Activated effector memory CD4-positive, alpha-beta T cell treated with anti-CD3 and anti-CD28 coated beads, Interleukin-2, amount 50 U/mL, for 16 hours (primary cell): ENCODE measurements at places on chromosomes 13 and 19.

DNA sequence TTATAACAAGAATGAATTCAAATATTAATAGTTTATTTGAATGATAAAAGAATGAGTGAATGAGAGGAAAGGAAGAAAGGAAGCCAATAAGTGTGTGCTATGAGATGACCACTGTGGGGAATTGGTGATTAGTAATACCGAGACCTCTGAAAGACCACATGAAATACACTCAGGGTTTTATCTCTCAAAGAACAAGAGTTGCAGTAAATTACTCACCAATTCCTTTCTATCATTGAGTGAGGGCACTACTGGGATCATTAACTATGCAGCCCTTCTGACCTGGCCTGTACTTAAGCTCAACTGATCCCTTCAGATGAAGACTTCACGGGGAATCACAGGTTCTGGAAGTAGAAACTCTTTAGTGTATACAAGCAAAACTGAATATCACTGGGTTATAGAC is 1636.1 kb downstream of the SLITRK5 start:
- no peak for DNase-seq

DNA sequence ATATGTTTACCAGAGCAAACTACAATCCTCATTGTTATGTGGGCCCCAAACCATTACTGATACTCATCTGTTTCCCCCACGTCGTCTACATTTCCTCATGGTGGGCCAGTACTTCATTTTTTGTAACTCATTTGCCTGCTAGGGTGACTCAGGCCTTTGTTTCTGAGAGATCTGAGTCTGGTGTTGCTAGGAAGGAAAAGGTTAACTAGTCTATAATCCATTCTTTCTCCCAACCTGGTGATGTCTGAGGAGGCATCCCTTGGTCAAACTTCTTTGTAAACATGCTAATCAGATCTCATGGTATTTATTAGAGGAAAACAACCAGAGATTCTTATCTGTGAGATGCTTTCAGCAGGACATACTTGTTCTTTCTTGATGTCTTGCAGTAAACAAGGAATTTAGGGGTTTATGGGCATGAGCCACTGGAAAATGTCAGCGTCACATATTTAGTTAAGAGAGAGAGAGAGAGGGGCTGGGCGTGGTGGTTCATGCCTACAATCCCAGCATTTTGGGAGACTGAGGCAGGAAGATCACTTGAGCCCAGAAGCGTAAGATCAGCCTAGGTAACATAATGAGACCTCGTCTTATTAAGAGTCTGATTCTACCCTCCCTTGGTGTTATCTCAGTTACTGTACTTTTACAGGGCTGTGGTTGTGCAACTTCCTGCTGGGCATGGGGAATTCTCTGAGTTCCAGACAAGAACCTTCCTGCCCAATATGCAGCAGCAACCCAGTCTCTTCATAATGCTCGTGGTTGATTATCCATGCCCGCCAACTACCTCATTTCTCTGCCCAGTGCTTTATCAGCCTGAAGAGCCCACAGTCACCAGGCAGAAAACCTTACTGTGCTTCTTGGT is 9.7 kb upstream of the DPRX start:
- no peak for DNase-seq

DNA sequence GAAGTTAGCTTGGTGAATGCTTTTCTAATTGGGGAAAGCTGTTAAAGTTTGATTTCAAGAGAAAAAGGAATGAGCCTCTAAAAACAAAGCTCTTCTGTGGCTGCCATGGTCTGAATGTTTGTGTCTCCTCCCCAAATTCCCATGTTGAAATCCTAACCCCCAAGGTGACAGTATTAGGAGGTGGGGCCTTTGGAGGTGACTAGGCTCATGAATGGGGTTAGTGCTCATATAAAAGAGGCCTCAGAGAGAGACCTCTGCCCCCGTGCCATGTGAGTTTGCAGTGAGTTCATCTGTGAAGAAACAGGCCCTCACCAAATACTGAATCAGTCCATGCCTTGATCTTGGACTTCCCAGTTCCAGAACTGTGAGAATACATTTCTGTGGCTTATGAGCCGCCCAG is 56.5 kb downstream of the ARHGEF7 start:
- DNase-seq, result no peak

DNA sequence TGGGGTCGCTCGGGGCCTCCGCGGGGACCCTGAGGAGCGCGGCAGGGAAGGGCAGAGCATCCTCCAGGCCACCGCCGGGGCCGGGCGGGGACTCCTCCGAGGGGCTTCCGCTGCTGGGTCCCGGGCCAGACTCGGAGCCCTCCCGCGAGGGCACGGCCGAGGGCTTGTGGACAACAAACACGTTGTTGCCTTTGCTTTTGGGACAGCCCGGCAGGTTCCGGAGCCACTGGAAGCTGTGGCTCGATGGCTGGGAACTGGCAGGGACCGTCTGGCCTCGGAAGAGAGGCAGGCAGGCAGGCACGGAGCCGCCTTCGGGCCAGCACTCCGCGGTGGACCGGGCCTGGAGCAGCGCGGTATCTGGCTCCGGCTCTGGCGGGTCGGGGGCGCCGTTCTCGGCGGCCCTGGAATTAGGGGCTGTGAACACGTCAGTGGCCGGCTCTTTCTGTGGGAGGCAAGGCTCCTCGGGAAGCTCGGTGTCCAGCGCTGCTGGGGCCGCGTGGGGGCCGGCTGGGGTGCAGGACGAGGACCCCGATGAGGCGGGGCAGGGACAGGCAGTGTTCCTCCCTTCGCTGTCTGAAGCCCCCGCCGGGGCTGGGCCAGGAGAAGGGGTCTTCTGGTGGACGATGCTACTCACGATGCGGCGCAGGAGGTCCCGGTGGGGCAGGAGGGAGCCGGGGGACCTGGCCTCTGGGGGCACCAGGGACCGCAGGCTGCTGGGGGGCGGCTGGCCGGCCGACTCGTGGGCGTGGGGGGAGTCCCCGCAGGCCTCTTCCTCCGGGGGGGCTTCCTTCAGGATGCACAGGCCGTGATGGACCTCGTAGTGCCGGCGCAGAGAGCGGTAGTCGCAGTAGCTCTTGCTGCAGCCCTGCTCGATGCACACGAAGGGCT is 27.6 kb downstream of the ZNF541 start:
- DNase-seq, result no peak

DNA sequence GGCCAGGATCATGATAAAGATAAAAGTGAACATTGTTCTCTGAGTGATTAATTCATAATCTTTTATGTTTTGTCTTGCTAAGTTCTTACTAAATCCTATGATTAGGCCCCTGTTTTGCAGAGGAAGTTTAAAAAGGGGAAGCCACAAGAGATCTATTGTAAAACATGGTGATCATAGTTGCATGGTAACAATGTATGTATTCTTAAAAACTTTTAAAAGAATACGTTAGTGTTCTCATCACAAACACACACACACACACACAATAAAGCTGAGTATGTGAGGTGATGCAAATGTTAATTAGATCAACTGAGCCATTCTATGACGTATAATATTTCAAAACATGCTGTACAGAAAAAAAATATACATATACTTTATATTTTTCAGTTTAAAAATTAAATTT is 51.2 kb downstream of the MBD3L2B start:
- no peak for DNase-seq

DNA sequence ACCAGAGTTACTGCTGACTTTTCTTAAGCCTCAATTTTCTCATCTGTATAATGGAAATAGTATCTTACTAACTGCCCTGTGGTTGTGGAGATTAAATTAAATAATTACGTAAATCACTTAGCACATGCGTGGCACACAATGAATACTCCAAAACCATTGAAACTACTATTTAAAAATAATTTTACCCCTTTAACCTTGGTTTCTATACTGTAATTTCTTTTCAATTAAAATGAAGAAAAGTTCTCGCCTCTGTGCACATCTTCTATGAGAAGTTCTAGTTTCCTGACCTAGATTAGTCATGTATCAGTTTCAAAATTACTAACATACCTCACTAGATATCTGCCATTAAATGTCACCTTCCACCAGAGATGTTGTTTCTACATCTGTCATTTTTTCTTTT is 5.7 kb downstream of the SLITRK1 start:
- no peak for DNase-seq

DNA sequence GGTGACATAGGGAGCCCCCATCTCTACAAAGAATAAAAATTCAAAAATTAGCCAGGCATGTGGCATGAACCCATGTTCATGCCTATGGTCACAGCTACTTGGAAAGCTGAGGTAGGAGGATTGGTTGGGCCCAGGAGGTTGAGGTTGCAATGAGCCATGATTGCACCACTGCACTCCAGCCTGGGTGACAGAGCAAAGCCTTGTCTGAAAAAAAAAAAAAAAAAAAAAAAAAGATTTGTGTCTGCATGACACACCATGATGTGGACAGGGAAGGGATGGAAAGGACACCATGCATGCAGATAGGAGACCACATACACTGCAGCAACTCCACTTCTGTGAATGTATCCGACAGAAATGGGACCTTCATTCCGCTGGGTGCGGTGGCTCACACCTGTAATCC is 34.0 kb upstream of the HOMER3 start:
- DNase-seq, result no peak

DNA sequence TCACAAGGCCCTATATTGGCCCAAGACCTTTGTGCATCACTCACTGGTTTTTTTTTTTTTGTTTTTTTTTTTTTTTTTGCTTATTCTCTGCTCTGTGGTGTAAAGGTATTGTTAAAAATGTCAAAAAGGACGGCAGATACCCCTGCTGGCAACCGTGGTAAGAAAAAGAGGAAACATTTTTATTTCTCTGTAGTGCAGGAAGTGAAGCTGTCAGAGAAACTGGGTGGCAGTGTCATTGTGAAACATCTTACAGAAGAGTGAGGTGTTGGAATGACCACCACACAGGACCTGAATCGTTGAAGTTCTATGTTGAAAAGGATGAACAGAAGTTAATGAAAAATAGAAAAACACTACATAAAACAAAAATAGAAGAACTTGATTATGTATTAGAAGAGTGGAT is 346.4 kb downstream of the FGF9 start:
- no peak for DNase-seq

- no peak for DNase-seq
Measured at GRCh38 chr13:113041896-113042295, 63.7 kb upstream of the F7 start.

DNA sequence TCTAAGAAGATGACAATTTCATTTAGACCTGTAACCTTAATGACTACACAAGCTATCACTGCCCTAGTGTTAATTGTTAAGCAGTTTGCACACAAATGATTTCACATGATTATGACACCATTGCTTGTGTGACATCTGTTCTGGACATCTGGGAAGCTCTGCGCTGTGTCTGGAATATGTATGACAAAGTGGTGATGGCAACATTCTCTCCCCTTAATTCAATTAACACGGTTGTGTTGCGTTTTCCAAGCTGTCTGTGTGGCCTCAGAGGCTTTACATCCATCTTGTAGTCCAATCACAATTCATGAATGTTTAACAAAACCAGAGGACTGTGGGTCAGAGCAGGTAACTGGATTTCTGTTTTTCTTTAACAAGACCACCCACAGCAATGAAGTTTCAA is 204.4 kb downstream of the COG6 start:
- no peak for DNase-seq

GRCh38 chr13:39982745-39983144 is 327.3 kb downstream of the COG6 start:
- DNase-seq, result no peak

GRCh38 chr13:40060296-40061007 is 405.0 kb downstream of the COG6 start:
- peak; percentile 80 for DNase-seq

- DNase-seq, result peak; percentile 89
Measured at GRCh38 chr19:47210689-47211316, 20.2 kb downstream of the BBC3 start.

GRCh38 chr13:20044086-20044485 is 85.6 kb downstream of the ZMYM2 start:
- DNase-seq, result no peak

- DNase-seq, result peak; percentile 80
Measured at GRCh38 chr19:34171539-34171876, 796 bp upstream of the LSM14A start.

DNA sequence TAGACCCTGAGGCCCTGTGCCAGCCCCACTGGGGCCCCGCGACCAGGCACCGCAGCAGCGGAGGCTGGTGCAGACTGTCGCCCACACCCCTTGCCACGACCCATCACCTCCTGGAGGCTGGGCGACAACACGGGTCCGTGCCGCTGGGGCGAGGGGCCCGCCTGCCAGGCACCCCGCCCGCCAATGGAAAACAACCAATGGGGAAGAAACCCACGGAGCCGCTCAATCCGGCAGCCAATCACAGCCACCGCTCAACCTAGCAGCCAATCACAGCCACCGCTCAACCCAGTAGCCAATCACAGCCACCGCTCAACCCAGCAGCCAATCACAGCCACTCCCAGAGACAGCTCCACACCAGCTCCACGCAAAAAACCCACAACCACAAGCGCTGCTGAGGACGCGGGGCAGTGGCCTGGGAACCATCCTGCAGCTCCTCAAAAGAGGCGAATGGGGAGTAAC is 29.7 kb downstream of the GPX4 start:
- peak; percentile 92 for DNase-seq

GRCh38 chr19:1050989-1051788 is 11.3 kb downstream of the ABCA7 start:
- no peak for DNase-seq

DNA sequence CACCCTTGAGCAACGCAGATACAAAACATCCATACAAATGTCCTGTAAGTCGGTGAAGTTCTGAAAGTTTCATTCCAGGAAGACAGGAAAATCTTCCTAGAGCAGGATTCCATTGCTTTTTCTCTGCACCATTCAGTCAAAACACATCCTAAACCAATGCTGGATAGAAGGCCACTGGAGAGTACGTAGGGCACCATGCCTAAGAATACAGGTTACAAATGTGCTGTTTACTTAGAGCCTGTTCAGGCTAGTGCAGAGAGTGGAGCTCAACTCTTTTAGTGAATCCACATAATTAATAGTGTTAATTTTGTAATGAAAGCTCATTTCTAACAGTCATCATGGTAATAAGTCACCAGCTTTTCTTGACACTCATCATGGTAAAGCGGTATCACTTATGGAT is 187.6 kb downstream of the NHLRC3 start:
- DNase-seq, result no peak

DNA sequence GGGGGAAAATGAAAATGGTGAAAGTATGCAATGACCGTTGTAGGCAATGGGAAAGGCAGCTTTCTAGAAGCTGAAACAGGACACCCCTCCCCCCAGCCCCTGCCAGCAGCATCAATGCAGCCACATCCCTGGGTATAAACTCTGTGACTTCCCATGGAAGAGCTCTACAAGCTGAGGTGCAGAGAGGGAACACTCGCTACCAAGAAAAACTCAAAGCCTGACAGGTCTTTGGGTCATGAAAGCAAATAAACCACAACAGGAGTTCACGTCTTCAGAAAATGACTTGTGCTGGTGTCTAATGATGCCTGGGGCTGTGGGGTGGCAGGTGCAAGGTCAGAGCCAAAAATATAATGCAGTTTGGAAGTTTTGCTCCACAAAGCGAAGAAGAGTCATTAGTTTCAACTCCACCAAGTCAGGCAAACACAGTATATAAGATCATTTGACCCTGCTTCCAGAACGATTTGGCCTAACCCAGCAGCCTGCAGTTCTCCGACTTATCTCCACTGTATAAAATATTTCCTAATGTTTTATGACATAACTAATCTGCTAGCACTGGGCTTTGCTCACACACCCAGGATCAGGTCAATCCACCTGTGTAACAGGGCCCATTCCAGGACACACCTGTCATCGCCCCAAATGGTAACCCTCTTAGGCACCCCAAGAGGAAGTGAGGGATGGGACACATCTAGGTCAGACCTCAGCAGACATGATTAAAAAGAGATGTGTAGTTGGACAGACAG is 102.1 kb downstream of the IRS2 start:
- no peak for DNase-seq
